Thoracic aorta (tissue), 2 donors: ENCODE measurements at places on chromosomes 5 and 9. TPM values are rescaled to one million over a fixed set of nuclear protein-coding genes. Genes with fewer than 3 reads are reported as not detected.

Gene EMB
- 23.1 TPM for total RNA-seq

Gene SNX18
- total RNA-seq: 174 TPM

Gene YTHDC2
- total RNA-seq: 38.9 TPM

Gene BARX1
- not detected for total RNA-seq

Gene ADAMTS12
- 7.3 TPM for total RNA-seq

Gene CNTNAP3
- 31.8 TPM for total RNA-seq

Gene SIT1
- 0.68 TPM for total RNA-seq

- no peak for DNase-seq
Observed at GRCh38 chr5:36607838-36608783, 1.7 kb downstream of the SLC1A3 start.

- DNase-seq: no peak
Observed at GRCh38 chr9:135247227-135247930, 159.9 kb downstream of the OLFM1 start.

DNA sequence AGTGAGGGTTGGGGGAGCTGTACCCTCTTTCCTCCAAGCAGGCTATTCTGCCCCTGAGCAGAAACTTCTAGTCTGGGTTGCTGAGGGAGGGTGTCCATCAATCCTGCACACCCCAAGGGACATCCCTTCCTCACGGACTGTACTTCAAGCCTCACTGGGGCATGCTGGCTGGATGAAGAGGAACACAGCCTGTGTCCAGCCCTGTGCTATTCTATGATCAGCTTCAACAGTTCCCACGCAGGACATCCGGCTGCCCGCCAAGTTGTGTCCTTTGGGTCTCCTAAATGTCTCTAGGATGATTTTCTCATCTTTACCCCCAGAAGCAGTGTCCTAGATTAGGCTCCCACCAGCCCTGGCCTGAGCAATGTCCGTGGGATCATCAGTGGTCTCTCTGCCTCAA, 68.1 kb downstream of the CRB2 start:
- DNase-seq: no peak

GRCh38 chr5:172740428-172741205, 30.4 kb downstream of the DUSP1 start:
- DNase-seq: peak; percentile 82

DNA sequence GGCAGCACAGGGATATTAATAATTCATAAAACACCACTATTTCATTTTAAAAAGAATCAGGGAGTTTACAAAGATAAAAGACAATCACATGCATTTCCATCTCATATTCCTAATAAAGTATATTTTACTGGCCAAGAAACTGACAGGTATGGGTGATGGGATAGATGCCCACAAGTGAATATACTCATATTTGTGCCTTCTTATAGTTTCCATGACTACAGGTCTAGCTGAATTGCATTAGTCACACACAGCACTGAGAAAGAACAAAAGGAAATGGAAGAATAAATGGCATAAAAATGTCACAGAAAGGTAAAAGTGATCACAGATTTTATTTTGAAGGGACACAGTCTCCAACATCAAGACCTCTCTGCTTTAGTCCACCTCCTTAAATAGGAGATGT, 193.5 kb downstream of the PLK2 start:
- DNase-seq: no peak

DNA sequence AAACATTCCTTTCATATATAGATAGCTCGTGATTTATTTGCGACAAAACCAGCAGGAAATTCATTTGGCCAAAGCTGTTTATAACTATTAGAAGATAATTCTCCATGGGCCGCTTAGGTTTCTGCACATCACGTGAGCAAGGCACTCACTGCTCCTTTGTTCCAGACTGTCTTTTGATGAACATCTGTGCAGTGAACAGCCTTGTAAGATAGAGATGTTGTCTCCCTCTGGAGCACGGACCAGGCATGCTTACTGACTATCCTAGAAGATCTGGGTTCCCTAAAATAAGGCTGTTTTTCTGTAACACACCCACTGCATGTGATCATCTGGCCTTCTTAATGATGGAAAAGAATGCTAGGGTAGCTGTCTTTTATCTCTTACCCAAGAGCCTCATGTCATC, 30.9 kb downstream of the YIPF5 start:
- DNase-seq: no peak

DNA sequence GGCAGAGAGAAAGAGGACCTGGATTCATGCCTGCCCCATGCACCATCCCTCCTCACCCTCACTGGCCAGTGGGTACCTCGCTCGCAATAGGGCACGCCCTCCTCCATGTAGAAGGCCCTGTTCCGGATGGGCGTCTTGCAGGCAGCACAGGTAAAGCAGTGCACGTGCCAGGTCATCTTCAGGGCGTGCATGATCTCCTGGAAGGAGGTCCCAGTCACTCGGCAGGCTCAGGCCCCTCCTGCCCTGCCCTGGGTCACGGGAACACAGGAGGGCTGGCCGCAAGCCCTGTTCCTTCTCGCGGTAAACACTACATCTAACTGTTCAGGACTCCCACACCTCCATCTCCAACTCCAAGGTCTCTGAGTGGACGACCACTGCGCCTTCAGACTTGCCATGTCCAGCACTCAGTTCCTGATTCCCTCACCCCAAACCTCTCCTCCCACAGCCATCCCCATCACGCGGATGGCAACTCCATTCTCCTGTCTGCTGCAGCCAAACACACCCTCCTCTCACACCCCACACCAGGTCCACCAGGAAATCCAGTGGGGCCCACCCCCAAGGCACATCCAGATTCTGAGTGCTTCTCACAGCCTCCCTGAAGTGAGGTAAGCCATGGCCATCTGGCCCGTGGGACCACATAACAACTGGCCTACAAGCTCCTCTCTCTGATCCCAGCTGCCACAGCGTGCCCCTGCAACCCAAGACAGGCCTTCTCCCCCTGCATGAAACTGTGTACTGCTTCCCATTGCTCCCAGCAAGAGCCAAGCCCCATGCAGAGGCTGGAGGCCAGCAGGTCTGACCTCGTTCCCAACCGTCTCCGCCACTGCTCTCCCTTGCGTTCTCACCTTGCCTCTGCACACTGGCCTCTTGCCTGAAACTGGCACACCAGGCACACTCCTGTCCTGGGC, 10.8 kb upstream of the DBN1 start:
- no peak for DNase-seq

DNA sequence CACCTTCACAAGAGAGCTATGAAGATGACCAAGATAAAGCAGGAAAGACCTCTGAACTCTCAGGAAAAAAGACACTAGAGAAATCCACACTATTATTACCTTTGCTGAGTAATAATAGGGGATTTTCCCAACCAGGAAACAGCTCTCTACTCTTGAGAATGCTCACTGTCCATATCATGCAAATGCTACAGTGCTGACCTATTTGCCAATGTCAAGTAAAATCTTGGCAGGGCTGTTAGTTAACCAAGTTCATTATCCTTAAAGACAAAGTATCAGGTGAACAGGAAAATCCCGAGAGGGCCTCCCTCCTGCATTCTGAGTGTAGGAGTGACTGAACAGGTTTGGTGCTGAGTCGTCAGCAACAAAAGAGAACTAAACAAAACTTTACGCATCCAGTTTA, 306.6 kb downstream of the ACTL7B start:
- no peak for DNase-seq

- DNase-seq: no peak
Observed at GRCh38 chr5:178530526-178530925, 59.7 kb downstream of the COL23A1 start.

DNA sequence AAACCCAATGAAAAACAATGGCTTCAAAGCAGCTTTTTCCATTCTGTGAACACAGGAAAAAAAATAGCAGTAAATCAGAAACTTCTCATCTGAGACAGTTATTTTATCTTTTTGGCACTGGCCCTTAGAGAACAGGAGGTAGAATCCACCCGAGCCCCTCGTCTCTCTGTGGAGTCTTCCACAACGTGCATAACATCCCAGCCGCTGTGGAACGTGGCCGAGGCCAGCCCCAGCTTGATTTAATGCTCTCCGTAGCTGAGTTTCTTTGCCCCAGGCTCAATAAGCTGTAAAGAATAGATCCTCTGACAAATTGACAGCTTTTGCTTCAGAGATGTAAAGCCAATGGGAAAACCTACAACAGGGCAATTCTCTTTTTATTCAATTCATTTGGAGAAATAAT, 107.9 kb upstream of the DAP start:
- no peak for DNase-seq

GRCh38 chr9:70085241-70085640, 41.6 kb downstream of the MAMDC2 start:
- no peak for DNase-seq

DNA sequence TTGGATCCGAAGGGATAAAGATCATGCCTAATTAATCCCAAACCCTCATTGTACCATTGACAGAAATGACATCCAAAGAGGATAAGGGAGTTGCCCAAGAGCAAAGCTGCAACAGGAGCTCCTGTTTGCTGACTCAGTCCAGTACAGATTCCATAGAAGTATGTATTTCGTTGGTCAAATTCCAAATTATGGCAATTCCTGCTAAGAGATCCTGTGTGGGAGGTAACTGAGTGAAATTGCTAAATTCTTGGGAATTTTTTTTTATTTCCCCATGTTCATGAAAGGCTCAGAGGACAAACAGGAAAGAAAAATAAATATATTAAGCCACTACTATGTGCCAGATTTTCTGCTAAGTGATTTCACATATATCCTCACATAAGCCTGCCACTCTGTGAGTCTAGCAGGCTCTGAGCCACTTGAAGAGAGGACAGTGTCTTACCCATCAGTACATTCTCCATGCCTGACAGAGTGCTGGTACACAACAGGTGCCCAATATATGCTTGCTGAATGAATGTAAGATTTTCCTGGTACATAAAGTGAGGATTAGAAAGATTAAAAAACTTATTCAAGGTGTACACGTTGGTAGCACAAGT, 132.7 kb downstream of the GLIS3 start:
- no peak for DNase-seq

DNA sequence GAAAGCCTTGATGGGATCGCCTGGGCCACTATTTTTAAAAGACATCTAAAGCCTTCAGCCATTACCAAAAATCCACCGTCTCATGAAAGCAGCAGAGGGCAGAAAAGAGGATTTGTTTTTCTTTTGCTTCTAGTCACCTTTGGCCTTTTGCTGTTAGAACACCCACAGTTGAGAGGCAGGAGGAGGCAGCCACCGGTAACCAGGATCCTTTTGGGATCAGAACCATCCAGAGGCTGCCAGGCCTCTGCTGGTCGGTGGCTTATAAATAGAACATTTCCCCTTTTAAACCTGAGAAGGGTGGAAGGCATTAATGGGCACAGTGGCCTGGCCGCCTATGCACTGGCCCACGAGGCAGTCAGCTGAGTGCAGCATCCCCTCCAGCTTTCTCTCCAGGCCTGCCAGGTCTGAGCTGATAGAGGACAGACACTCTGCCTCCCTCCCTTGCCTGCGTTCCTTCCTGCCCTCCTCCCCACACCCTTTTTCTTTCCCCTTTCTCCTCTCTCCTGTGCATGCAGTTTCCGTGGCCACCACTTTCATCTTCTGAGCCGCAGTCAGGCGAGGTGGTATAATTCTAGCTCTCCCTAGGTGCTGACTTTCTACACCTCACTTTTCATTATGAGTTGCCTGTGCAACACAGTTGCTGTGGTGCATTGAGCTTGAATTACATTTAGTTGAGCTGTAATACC, 253.4 kb downstream of the ARHGAP26 start:
- no peak for DNase-seq

- DNase-seq: no peak
Observed at GRCh38 chr9:113633782-113634595, 170.5 kb downstream of the RGS3 start.

GRCh38 chr5:31213257-31213656, 19.8 kb downstream of the CDH6 start:
- no peak for DNase-seq

DNA sequence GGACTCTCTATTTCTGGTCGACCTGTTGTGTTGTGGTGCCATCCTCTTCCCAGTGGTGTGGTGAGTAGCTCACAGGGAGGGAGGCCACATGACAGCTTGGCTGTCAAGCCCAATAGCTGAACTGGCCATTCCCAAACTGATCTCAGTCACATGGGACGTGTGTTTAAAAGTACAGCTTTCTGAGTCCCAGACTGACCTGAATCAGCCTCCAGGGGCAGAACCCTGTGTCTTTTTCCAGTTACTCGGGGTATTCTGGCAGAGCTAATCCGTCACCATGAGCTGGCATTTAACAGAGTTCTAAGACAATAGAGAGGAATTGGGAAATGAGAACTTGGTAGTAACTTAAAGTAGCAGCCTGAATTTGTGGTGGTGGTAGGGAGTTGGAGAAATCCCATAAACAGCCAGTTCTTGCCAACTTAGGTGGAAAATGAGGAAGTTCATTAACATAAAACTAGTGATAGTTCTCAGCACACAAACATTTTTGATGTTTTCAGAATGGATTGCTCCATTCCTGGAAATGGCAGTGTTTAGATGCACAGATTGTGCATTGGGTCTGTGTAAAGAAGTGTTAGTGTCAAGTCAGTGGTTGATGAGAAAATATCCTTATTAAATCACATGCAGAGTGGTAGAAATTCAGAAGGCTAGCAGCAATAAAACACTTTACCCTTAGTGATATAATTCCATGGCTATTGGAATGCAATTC, 50.9 kb downstream of the GPR107 start:
- no peak for DNase-seq

- no peak for DNase-seq
Observed at GRCh38 chr5:96718635-96719077, 56.5 kb downstream of the CAST start.
